ENCODE measurements at places on chromosomes 12 and 14. TPM values are rescaled to one million over a fixed set of nuclear protein-coding genes. Genes with fewer than 3 reads are reported as not detected.

GRCh38 chr12:37543131-37543965, 773.2 kb upstream of the ALG10B start:
- H3K27me3 ChIP-seq, result no peaks in the 10 kb centered on the region
- DNase-seq, result no peak
- H3K4me3 ChIP-seq, result no peak overlapping the region
- H3K27ac ChIP-seq, result no peak overlapping the region
- no peaks in the 10 kb centered on the region for H3K4me1 ChIP-seq

The RERG gene
- 27.2 TPM for polyA plus RNA-seq

- no peaks in the 10 kb centered on the region for H3K36me3 ChIP-seq
- DNase-seq, result no peak
These were observed 1.4 kb upstream of the FOXN3 start for GRCh38 chr14:89418452-89418851.

GRCh38 chr12:14878488-14878887, 7.2 kb downstream of the MGP start:
- no peaks in the 10 kb centered on the region for H3K4me1 ChIP-seq
- H3K4me3 ChIP-seq, result no peak overlapping the region
- no peak for DNase-seq
- no peaks in the 10 kb centered on the region for H3K36me3 ChIP-seq
- no peaks in the 10 kb centered on the region for H3K27me3 ChIP-seq

The KERA gene
- polyA plus RNA-seq, result not detected

The PTPRO gene
- polyA plus RNA-seq, result 1.9 TPM

DNA sequence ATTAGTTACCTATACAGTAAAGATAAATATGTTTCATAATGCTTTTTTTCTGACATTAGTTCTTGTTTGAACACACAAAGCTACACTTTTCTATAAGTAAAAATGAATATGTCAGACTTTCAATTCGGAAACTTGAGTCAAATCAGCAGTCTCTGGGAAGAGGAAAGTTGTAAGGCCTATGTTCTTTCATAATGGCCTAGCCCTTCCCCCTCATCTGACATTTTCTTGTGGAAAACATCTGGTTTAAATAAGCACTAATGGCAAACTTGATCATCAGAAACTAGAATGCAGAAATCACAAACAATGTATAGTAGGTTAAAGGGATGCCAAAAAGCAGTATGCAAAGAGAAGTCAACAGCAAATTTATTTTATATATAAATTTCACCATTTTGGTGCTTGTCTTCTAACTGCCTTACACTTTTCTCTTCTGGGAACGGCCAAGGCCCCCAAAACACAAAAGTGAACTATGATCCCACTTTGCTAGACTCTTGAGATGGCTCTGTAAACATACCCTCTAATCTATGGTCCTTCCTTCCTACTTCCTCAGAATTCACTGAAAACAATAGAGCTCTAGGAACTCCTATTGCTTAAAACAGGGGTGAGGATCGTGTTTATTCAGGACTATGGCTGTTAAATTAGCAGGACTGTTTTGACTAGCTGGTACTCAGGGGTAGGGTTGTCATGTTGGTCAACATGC, 444.1 kb downstream of the RAD51B start:
- DNase-seq, result no peak
- no peak overlapping the region for H3K4me3 ChIP-seq
- H3K27ac ChIP-seq, result no peak overlapping the region
- no peaks in the 10 kb centered on the region for H3K36me3 ChIP-seq
- H3K4me1 ChIP-seq, result no peaks in the 10 kb centered on the region
- no peaks in the 10 kb centered on the region for H3K27me3 ChIP-seq

DNA sequence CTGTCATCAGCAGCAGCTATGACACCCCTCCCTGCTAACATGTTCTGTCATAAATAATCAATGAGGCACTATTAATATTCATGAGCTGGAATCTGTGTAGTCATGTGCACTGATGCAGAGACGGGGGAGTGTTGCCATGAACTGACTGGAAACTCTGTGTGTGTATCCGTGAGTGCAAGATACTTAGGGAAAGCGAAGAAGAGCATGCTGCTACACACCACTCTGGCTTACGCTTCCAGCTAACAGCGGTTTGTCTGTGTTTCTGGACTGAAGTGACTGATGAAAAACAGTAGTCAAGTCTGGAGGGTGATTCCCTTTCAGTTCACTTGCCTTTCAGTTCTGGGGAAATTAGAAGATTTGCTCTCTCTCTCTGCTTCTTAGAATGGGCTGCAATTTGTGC, 249.4 kb downstream of the PDZRN4 start:
- DNase-seq, result peak; percentile 16

- no peaks in the 10 kb centered on the region for H3K36me3 ChIP-seq
- no peak for DNase-seq
- H3K4me1 ChIP-seq, result no peaks in the 10 kb centered on the region
- no peak overlapping the region for H3K4me3 ChIP-seq
These were observed 151.0 kb upstream of the NAV3 start for GRCh38 chr12:77679686-77680085.

DNA sequence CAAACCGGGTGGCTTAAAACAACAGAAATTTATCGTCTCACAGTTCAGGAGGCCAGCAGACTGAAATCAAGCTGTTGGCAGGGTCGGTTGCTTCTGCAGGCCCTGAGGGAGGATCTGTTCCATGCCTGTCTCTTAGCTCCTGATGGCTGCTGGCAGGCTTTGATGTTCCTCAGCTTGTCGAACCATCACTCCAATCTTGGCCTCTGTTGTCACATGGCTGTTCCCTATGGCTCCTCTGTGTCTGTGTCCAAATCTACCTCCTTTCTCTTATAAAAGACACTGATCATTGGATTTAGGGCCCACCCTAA, 14.0 kb downstream of the NFATC4 start:
- H3K27ac ChIP-seq, result no peak overlapping the region
- no peaks in the 10 kb centered on the region for H3K27me3 ChIP-seq
- H3K4me1 ChIP-seq, result peaks cover 13% of the 10 kb centered on the region
- no peak overlapping the region for H3K4me3 ChIP-seq
- no peaks in the 10 kb centered on the region for H3K36me3 ChIP-seq

GRCh38 chr12:75964150-75964549, 67.4 kb downstream of the PHLDA1 start:
- H3K4me1 ChIP-seq, result no peaks in the 10 kb centered on the region
- DNase-seq, result peak; percentile 23
- H3K4me3 ChIP-seq, result no peak overlapping the region
- H3K36me3 ChIP-seq, result no peaks in the 10 kb centered on the region
- no peaks in the 10 kb centered on the region for H3K27me3 ChIP-seq

GRCh38 chr12:109466821-109467220, 10.3 kb downstream of the KCTD10 start:
- H3K4me1 ChIP-seq, result peaks cover 51% of the 10 kb centered on the region
- no peaks in the 10 kb centered on the region for H3K27me3 ChIP-seq
- no peak for DNase-seq
- H3K4me3 ChIP-seq, result no peak overlapping the region
- no peak overlapping the region for H3K27ac ChIP-seq

DNA sequence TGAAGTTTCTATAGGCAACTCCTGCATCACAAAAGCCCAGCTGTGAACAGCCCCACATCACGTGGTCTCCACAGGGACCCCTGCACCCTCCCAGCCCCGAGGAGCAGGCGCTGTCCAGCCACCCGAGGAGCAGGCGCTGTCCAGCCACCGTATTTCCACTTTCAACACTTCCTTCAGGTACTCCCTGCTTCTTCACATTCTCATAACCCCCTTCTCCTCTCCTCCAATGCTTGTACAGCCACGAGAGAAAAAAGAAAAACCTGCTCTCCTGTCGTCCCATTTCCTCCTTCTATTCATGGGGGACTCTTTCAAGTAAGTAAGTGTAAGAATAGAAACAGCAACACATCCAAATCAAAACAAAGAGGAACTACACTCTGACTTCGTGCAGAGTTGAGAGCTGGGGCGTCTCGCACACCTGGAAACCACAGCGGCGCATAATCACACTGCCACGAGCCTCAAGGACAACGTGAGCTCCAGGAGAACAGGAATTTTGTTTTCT, 11.9 kb downstream of the CDC42BPB start:
- H3K36me3 ChIP-seq, result no peaks in the 10 kb centered on the region
- H3K4me3 ChIP-seq, result no peak overlapping the region
- DNase-seq, result no peak
- H3K4me1 ChIP-seq, result peaks cover 5% of the 10 kb centered on the region
- H3K27ac ChIP-seq, result no peak overlapping the region

GRCh38 chr12:67649570-67650387, 1.2 kb downstream of the DYRK2 start:
- H3K36me3 ChIP-seq, result no peaks in the 10 kb centered on the region
- H3K27ac ChIP-seq, result peak overlapping the region; percentile 86
- peak overlapping the region; percentile 88 for H3K4me3 ChIP-seq
- DNase-seq, result peak; percentile 41
- peaks cover 20% of the 10 kb centered on the region for H3K4me1 ChIP-seq
- H3K27me3 ChIP-seq, result no peaks in the 10 kb centered on the region

- H3K36me3 ChIP-seq, result no peaks in the 10 kb centered on the region
- no peaks in the 10 kb centered on the region for H3K27me3 ChIP-seq
- H3K4me1 ChIP-seq, result peaks cover 3% of the 10 kb centered on the region
These were observed 15.6 kb upstream of the C14orf180 start for GRCh38 chr14:104563742-104564615.

DNA sequence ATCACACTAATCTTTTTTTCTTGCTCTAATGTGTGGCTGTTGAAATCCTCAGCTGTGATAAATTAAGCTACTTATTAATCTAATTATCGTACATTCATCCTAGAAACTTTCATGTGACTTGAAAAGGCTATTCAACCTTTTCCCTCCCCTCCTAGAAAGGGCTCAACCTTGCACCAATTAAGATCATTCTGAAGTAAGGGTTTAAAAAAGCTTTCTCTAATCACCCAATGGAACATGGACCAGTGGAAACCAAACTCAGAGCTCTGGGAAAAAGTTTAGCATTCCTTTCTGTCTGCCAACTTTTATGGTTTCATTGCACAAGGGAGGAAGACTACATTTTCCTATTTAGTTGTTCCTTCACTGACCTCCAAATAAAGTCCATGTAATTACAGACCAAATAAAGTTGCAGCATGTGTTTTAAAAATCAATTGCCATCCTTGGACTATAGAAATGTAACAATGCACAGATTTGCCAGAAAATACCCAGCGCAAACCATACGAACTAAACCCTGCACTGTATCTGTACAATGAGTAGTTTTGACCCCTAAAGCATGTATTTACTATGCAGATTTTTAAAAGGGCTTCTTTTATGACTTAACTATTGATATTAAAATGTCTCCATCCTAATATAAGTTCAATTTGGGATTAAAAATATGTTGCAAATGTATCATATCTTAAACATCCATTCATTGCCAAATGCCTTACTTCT, 142.6 kb upstream of the OTX2 start:
- H3K4me1 ChIP-seq, result no peaks in the 10 kb centered on the region
- H3K4me3 ChIP-seq, result no peak overlapping the region
- no peak for DNase-seq
- no peak overlapping the region for H3K27ac ChIP-seq

- no peak overlapping the region for H3K27ac ChIP-seq
- no peak for DNase-seq
- no peaks in the 10 kb centered on the region for H3K27me3 ChIP-seq
- H3K36me3 ChIP-seq, result no peaks in the 10 kb centered on the region
These were observed 31.5 kb downstream of the HSP90AA1 start for GRCh38 chr14:102055181-102055901.

- no peaks in the 10 kb centered on the region for H3K4me1 ChIP-seq
- no peak overlapping the region for H3K4me3 ChIP-seq
- DNase-seq, result no peak
- no peak overlapping the region for H3K27ac ChIP-seq
- H3K27me3 ChIP-seq, result no peaks in the 10 kb centered on the region
- no peaks in the 10 kb centered on the region for H3K36me3 ChIP-seq
These were observed 544.7 kb downstream of the ETNK1 start for GRCh38 chr12:23169696-23170013.

- H3K27ac ChIP-seq, result no peak overlapping the region
- no peak overlapping the region for H3K4me3 ChIP-seq
- no peaks in the 10 kb centered on the region for H3K36me3 ChIP-seq
These were observed 39.8 kb upstream of the NELL2 start for GRCh38 chr12:44915958-44916357.

The NID2 gene
- polyA plus RNA-seq, result 10.6 TPM

The TAS2R9 gene
- not detected for polyA plus RNA-seq

- H3K4me3 ChIP-seq, result no peak overlapping the region
- H3K4me1 ChIP-seq, result no peaks in the 10 kb centered on the region
- H3K27ac ChIP-seq, result no peak overlapping the region
- no peaks in the 10 kb centered on the region for H3K27me3 ChIP-seq
- H3K36me3 ChIP-seq, result no peaks in the 10 kb centered on the region
These were observed 293.7 kb upstream of the CLEC14A start for GRCh38 chr14:38549564-38549963.

- H3K4me3 ChIP-seq, result peak overlapping the region; percentile 34
- no peaks in the 10 kb centered on the region for H3K27me3 ChIP-seq
- H3K36me3 ChIP-seq, result no peaks in the 10 kb centered on the region
These were observed 160.8 kb upstream of the ALG10B start for GRCh38 chr12:38155526-38156496.

DNA sequence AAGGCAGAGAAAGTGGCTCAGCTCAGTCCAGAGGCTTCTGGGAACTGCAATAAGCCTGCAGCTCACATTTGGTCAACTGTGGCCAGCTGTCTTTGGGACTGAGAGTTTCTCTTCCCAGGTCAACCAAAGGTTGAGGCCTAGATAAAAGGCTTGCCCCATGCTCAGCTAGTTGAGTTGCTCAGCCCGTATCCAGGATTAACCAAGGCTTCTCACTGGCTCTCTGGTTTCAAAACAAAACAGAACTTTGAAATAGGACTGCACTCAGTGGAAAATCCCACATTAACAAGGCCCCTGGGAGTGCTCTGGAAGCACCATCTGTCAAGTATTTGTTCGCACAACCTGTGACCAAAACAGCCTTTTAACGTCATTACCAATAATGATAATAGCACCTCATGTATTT, 40.3 kb upstream of the NUAK1 start:
- no peak overlapping the region for H3K4me3 ChIP-seq
- H3K36me3 ChIP-seq, result no peaks in the 10 kb centered on the region
- peak overlapping the region; percentile 21 for H3K27ac ChIP-seq
- peak; percentile 55 for DNase-seq

DNA sequence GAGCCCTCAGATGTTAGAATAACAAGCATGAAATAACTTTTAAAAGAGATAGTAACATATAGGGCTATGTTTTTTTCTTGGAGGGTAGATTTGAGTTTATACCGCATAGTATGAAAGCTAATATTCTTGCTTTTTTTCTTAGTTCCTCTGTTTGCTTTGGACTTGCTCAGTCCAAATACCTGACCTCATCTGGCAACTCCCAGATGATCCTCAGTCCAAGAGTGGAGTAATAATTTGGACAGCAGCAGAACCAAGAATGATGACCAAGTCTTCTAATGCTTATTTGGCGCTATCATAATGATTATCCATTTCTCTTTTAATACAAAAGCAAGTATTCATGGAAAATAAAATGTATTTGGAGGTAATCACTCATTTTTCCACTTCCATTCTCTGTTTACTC, 45.6 kb downstream of the GUCY2C start:
- no peaks in the 10 kb centered on the region for H3K27me3 ChIP-seq
- no peak for DNase-seq
- H3K4me3 ChIP-seq, result no peak overlapping the region
- no peaks in the 10 kb centered on the region for H3K4me1 ChIP-seq
- H3K36me3 ChIP-seq, result no peaks in the 10 kb centered on the region

Data from testis (tissue), 5 donors.